H54 (cell line): ENCODE measurements at places on chromosomes 13 and 19.

DNA sequence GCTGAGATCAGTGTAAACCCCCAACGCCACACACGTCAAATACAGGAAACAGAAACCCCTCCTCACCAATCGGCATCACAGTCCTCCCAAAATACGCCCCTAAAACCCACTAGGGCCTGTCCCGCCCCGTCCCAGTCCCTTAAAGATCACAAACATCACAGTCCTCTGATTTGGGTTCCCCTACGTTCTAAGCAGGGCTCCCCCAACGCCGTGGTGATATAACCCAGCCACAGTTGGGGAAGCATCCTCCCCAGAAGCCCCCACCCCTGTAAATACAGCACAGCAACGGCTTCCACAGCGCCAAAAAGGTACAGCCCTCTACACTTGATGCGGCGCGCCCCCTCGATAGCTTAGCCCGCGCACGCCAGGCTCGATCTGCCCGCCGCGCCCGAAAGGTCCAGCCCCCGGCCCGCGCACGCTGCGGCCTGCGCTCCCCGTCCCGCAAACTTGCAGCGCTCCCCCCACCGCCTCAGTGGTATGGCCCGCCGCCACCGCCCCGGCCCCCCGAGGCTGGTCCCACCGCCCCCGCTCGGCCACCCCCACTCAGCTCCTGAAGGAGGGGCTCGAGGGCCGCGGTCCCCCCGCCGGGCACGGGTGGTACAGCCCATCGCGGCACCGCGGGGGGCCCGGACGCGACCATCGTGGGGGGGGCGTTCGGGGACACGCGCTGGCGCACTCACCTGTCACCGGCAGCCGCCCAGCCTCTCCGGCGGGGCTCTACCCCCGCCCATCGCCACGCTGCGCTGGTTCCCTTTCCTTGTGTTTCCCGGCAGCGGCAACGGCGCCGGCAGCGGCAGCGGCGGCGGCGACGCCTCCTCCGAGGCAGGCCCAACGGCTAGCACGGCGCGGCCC, at the start of gene AKT2:
Gene AKT2 (minus strand): TSS at position 845 of the 852 bp plus-strand sequence. CDS start 20,078 bp downstream, outside the sequence.
- DNase-seq, result peak; percentile 72

GRCh38 chr19:50889638-50890037, 16.4 kb downstream of the KLK2 start:
- no peak for DNase-seq

GRCh38 chr13:79770056-79770455, 289.1 kb downstream of the NDFIP2 start:
- DNase-seq, result no peak

GRCh38 chr13:99322297-99323103, 15.3 kb upstream of the GPR183 start:
- DNase-seq, result peak; percentile 78

- DNase-seq, result no peak
Observed at GRCh38 chr13:27026396-27026795, 145.2 kb downstream of the USP12 start.

DNA sequence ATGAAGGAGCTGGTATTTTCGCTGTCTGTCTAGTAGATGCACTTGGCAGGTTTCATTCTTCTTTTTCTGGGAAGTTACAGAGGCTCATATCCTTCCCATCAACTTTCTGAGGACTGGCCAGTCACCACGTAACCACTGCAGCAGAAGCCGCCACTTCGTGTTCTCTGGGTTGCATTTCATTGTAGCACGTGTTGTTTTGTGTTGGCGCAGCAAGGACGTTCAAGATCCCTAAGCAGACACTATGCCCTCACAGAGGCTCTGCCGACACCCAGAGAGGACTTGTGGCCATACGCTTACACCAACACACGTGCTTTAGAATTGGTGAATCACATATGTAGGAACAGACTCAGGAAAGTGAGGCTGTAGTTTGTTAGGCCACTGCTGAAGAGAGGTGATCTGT, 42.2 kb upstream of the TEX29 start:
- no peak for DNase-seq

DNA sequence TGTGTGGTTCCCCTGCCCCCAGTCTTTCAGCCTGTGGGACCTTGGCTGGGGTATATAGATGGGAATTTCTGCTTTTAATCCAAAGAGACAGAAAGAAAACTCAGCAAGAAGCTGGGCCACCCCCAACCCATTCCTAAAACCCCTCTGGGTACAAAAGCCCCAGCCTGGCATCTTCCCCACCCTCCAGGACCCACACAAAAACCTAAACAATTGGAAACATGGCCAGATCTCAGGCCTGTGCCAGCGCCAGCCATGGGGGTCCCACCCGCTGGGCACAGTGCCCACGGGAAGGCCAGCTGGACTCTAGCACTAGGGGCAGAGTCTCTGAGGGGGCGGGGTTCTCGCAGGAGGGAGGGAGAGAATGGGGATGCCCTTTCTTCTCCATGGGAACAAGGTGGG, 8.6 kb downstream of the LYL1 start:
- DNase-seq, result no peak

GRCh38 chr13:112850273-112850672, 118.7 kb upstream of the MCF2L start:
- DNase-seq, result no peak

- DNase-seq, result no peak
Observed at GRCh38 chr13:36553491-36553890, 120.3 kb upstream of the SERTM1 start.

GRCh38 chr19:29882719-29883105, 59.3 kb upstream of the URI1 start:
- DNase-seq, result no peak

- DNase-seq, result no peak
Observed at GRCh38 chr19:40381321-40381720, 8.7 kb downstream of the HIPK4 start.

DNA sequence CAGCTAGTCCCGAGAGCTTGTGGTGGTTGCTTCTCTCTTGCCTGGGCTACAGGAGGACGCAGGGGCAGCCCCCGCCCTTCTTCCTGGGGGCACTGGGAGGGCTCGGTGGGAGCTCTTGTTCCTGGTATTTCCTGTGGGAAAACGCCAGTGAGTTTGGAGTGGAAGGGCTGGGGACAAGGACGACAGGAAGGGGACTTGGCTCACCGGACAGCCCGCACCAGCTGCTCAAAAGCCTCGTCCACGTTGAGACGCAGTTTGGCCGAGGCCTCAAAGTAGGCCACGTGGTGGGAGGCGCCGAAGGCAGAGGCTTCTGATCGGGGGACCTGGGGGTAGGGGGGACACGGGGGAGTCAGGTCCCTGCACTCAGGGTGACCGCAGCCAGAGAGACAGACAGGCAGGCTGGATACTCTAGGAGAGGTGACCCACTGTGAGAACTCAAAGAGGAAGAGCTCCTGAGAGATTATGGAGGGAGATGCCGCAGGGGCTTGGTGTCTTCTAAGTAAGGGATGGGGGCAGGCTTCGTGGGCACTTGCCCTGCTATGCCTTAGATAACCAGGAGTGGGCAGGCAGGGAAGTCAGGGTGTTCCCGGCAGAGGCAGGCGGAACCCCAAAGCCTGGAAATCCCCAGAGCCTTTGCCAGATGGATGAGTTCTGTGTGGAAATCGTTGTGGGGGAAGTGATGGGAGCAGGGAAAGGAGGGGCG, 4.3 kb downstream of the RRAS start:
- DNase-seq, result no peak

DNA sequence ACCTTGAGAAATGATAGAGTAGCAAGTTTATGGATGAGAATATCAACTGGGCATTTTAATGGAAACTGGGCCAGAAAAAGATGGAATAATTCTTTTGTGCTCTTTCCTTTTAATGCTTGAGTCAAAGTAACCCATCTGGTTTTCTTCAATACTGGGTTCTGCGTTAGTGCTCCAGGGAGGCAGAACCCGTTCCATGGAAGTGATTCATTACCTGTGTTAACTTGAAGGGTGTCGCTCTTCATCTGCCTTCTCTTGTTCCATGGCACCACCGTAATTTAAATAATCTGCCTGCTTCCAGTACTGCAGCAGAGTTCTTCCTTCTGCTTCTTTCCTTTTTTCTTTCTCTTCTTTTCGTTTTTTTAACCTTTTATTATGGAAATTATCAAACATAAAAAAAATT, 14.7 kb upstream of the USP12 start:
- DNase-seq, result no peak

GRCh38 chr19:30090963-30091362, 148.9 kb downstream of the URI1 start:
- DNase-seq, result no peak

DNA sequence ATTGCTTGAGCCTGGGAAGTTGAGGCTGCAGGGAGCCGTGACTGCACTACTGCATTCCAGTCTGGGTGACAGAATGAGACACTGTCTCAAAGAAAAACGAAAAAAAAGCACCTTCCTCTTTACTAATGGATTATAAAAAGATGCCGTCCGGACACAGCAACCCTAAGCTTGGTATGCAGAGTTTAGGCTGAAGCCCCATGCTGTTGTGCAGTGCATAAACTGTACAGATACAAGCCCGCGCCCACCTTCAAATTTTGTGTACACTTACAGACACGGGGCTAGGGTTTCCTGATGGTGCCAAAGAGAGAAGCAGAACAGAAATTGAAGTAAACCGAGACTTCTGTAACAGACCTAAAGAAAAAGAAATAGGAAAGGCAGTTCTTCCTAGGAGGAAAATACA, 9.0 kb downstream of the LPAR6 start:
- no peak for DNase-seq

GRCh38 chr19:33324628-33325027, 22.3 kb upstream of the CEBPA start:
- DNase-seq, result no peak

DNA sequence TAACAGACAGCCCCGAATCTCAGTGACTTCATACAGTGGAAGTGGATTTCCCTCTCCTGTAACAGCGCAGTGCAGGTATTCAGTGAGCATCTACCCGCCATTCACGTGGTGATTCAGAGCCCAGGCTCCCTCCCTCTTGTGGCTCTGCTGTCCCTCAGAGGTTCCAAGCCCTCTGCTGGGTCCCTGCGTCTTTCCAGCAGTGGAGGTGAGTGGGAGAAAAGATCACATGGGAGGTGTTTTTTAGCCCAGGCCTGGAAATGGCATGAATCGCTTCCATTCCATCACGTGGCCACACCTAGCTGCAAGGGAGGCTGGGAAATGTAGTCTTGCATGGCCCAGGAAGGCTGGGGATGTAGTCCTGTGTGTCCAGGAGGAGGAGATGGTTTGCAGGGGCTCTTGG, 61.4 kb downstream of the DPF1 start:
- no peak for DNase-seq

DNA sequence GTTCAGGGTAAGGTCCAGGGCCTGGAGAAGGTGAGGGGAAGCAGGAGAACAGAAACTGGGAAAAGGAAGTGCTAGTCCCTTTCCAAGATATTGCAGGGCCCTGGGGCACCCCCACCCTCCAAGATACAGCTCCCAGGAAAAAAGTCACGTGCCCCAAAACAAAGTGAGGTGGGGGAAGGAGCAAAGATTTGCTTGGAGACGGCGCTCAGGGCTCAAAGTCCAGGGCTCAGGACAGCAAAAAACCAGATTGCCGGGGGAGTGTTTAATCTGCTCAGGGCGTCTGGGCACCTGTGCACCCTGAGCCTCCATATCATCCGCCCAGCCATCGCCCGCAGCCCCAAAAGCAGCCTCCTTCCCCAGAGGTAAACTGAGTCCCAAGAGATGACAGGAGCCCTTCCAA, 6.3 kb downstream of the SMIM24 start:
- no peak for DNase-seq

DNA sequence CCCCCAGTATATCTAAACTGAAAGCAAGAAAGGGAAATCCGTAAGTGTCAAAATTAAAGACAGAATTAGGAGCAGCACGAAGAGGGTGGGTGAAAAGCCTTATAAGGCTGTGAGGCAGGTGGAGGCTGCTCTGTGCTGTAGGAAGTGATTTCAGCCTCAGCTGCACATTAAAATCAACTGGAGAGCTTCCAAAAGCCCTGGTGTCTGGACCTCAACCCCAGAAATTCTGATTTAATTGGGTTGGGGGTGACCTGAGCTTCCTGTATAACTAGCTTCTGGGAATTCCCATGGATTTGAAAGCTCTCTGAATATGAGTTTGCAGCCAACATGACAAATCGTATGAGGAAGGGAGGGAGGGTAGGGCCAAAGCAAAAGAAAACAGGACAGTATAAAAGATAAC, 242.4 kb upstream of the TMTC4 start:
- no peak for DNase-seq

DNA sequence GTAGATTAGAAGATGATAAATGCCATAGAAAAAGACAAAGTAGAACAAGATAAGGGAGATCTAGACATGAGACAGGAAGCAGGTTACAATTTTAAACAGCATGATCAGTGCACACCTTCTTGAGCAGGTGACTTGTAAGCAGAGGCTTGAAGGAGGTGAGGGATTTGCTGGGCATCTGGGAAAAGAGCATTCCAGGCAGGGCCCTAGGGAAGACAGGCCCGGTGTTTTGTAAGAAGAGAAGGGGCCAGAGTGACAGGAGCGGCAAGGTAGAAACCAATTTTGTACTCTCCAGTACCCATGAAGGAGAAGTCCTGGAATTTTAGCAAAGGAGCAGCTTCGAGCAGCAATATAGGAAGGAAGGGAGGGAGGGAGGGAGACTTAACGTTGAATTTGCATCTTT, 296.5 kb downstream of the MZT1 start:
- no peak for DNase-seq

- DNase-seq, result no peak
Observed at GRCh38 chr13:29909975-29910674, 59.7 kb upstream of the UBL3 start.

DNA sequence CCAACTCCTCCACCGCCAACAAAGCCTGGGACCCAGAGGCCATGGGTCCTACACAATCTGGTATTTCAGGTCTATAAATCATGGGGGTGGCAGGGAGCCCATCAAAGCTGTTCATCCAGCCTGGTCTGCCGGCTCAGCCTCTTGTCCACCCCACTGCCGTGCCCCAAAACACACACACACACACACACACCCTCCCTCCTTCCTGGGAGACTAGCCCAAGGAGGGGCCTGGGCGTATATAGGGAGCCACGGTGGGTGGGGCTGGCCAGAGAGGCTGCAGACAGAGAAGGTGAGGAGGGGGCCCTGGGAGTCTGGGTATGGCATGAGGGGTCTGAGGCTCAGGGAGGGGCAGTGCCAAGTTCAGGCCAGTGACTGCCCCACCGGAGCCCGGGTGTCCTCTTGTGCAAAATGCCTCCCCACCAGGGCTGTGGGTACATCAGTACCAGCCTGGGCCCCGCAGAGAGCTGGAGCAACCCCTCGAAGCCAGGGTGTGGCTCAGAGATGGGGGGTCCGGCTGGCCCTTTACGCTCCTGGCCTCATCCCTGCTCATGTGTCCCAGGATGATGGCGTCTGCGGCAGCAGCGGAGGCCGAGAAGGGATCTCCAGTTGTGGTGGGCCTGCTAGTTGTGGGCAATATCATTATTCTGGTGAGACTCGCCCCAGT, at the start of gene UPK1A:
Gene UPK1A (plus strand): TSS at position 267 of the 663 bp plus-strand sequence. CDS start 296 bp downstream, at position 563.
- no peak for DNase-seq

DNA sequence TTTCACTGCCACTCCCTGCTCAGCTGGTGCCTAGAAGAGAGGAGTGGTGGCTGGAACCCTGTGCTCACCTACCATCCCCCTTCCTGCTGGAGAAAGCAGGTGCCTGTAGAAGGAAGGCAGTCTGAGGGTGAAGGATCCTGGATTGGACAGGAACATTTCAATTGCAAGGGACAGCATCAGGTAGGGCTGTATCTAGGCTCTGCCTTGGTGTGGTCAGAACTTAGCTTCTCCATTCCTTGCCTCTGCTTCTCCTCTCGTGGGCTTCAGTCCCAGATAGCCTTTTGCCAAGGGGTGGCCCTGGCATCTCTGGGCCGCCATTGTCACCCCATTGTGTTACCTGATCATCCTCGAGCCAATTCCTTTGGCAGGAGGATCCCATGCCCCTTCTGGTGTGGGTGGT, 73.2 kb upstream of the KCTD15 start:
- no peak for DNase-seq

- DNase-seq, result peak; percentile 90
Observed at GRCh38 chr19:6744381-6745301, 5.2 kb downstream of the TRIP10 start.

- no peak for DNase-seq
Observed at GRCh38 chr19:38931521-38931793, 713 bp downstream of the MRPS12 start.

GRCh38 chr13:42369071-42369797, 97.3 kb downstream of the AKAP11 start:
- DNase-seq, result no peak
